Stimulated activated CD8-positive, alpha-beta memory T cell treated with anti-CD3 and anti-CD28 coated beads, Interleukin-7, amount 100 ng/mL, for 24 hours (primary cell): ENCODE measurements at places on chromosomes 7 and 10.

GRCh38 chr10:33939892-33940291 lies 605.4 kb upstream of the NRP1 start:
- DNase-seq = no peak

DNA sequence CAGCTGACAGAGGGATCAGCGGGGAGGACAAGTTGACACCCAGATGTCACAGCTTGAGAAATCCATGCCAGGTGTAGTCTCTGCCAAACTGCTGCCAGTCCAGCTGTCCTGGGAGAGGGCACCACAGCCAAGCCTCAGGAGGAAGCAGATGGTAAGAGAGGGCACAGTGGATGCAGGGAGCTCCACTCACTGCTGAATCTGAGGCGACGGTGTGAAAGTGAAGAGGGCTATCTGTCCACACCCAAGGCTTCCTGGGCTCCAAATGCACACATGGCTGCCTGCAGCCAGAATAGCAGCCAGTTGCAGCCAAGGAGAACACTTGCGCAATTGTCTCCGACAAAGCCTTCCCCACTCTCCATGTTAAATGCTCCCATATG lies 502.4 kb downstream of the GRID1 start:
- no peak for DNase-seq

GRCh38 chr7:37310327-37311080 lies 138.2 kb downstream of the ELMO1 start:
- no peak for DNase-seq

DNA sequence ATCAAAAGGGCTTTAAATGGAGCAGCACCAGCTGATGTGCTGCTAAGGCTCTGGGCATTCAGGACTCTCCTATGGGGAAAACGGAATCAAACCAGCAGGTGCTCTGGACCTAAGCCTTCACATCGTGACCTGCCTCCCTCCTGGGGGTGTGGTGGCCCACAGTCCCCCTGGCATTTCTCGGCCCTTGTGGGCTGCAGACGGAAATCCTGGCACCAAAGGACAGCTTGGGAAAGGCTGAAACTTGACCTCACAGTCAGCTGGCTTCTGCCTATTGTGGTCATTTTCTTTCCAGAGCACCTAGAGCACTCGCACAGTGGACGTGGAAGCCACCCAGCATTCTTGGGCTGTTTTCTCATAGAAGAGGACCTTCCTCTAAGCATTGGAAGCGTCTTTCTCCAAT lies 74.8 kb downstream of the TPST1 start:
- no peak for DNase-seq

DNA sequence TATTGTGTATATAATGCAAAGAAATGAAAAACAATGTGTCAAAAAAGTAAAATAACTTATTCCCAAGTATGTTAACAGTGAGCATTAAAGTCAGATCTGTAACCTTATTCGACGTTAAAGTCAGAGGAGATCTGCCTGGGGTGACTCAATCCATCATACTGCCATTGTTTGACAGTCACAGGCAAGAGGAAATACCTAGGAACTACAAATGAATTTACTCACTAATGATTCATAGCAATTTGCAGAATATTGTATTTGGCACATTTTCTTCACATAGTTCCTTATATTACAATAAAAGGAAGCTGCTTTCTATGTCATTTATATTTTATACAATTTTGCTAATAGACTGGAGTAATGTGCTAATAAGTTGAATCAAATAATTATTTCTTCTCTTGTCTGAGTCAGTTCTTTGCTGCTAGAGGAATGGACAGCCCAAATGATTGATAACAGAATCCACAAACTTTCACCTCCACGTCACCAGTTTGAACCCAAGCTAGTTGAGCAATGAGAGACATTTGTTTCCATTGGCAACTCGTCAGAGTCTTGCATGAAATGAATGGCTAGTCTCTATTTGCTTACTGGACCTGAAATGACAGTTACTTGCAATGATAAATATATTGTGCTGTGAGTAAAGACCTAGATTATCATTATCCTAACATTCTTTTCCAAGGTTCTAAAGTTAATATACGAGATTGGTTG lies 48.5 kb upstream of the TMEM106B start:
- no peak for DNase-seq

DNA sequence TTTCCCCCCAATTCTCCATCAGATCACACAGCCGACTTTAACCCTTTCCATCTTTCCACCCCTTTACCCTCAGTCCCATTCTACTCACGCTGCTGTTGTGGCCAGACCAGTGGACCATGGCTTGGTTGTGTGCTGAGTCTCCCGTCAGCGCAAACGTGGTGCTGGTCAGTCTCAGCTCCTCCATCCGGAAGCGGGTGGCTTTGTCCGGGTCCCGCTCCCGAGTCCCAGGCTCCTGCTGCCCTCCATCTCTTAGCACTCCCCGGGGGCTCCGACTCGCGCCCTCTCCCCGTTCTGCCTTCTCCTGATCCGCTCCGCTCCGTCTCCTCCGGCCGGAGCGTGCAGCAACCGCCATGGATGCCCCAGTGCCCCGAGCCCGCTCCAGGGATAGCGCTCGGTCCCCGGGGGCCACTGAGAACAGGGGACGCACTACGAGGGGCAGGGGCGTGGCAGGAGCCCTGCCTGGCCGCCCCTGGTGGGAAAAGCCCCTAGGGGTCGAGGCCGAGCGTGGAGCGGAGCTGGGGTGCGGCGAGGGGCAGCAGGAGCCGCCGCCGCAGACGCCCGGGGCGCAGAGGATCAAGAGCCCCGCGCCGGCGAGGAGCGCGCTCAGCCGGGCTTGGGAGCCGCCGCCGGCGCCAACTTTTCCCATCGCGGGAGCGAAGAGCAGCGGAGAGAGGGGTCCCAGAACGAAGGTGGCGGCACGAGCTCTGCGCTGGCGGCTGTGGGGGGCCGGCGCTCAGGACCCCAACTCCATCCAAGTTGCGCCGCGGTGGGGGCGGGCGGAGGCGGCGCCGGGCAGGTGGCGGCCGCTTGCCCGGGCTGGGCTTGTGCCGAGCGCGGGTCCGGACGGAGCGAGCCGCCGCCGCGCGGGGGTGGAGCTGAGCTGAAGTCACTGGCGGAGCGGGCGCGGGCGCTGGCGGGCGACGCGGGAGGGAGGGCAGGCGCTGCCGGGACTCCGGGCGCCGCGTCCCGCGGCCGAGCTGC lies at the start of gene SORCS1:
Gene SORCS1, minus strand, starts transcription at position 826 of the 981 bp plus-strand sequence.
- DNase-seq = no peak

GRCh38 chr7:46133751-46134150 lies 212.7 kb upstream of the IGFBP3 start:
- no peak for DNase-seq
